ENCODE measurements at places on chromosomes 4 and X. TPM values are rescaled to one million over a fixed set of nuclear protein-coding genes. Genes with fewer than 3 reads are reported as not detected.

- peak within 1 kb of the TSS; percentile 76 for H3K27ac ChIP-seq
- H3K36me3 ChIP-seq = no peaks in the 10 kb centered on the region
- peak within 1 kb of the TSS; percentile 74 for H3K4me3 ChIP-seq
- H3K4me1 ChIP-seq = no peaks in the 10 kb centered on the region
These were observed at the start of gene NHS for GRCh38 chrX:17374619-17375366. Gene NHS (plus strand): TSS chrX:17375200. CDS start chrX:17375758, 558 bp downstream.

DNA sequence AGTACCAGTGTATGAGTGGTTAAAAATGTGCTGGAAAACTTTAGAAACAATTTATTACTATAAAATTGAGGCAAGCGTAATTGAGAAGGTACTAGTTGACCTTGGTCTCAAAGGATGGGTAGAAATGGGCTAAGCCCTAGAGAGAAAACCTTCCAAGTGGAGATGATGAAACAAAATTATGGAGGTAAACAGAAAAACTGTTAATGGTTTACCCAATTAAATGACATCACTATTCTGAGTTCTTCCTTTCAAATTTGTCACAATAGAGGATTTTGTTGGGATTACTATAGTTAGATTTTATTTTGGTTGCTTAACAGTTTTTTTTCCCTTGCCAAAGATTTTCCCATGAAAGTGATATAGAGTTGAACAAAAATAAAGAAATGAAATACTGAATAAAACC is 1302.5 kb upstream of the TENM3 start:
- no peak for DNase-seq
- no peaks in the 10 kb centered on the region for H3K36me3 ChIP-seq
- no peaks in the 10 kb centered on the region for H3K4me1 ChIP-seq
- H3K27me3 ChIP-seq = no peaks in the 10 kb centered on the region
- H3K4me3 ChIP-seq = no peak overlapping the region

DNA sequence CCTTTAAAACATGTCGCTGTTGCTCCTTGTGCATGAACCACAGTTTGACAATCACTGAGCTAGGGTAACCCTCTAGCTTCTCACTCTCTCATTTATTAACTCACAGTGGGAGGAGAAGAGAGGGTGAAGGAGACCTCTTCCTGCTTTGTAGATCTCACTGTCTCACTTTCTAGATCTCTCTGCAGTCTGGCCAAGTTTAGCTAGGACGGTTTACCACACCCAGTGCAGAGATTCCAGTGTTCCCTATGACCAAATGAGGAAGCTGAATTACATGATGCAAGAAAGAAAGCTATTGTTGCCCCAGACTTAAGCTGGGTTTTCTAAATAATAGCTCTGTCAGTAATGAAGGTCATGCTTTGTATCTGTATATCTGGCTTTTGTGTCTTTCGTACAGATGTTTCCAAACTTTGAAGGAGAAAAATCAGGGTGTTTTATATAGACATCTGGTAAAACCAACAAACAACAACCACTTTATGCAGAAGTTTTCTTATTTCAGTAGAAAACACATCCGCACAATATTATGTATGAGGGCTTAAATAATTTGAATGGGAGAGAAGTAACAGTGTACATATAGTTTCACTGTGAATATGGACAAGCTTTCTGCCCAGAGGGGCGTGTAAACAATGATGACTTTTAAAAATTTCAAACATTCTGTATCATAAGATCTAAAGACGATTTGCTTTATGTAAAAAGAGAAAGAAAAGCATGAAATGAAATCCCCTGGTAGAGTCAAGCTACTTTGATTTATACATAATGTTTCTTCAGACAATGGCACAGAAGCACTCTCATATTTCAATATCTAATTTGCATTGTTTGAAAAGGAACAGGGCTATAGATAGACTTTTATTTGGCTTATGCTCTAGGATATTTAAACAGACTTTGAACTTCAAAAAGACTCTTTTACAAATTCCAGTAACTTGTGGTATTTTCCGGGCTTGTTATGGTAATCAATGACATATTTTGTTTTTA is 582.3 kb downstream of the FSTL5 start:
- no peak for DNase-seq
- no peaks in the 10 kb centered on the region for H3K36me3 ChIP-seq
- H3K27ac ChIP-seq = no peak overlapping the region
- no peaks in the 10 kb centered on the region for H3K4me1 ChIP-seq
- no peak overlapping the region for H3K4me3 ChIP-seq

GRCh38 chr4:149980121-149980682 is 98.0 kb upstream of the DCLK2 start:
- H3K27me3 ChIP-seq = no peaks in the 10 kb centered on the region
- no peaks in the 10 kb centered on the region for H3K4me1 ChIP-seq
- no peaks in the 10 kb centered on the region for H3K36me3 ChIP-seq
- H3K27ac ChIP-seq = no peak overlapping the region
- DNase-seq = no peak
- H3K4me3 ChIP-seq = no peak overlapping the region

Gene NR0B1
- 81.5 TPM for total RNA-seq

Gene NLRP2B
- not detected for total RNA-seq

DNA sequence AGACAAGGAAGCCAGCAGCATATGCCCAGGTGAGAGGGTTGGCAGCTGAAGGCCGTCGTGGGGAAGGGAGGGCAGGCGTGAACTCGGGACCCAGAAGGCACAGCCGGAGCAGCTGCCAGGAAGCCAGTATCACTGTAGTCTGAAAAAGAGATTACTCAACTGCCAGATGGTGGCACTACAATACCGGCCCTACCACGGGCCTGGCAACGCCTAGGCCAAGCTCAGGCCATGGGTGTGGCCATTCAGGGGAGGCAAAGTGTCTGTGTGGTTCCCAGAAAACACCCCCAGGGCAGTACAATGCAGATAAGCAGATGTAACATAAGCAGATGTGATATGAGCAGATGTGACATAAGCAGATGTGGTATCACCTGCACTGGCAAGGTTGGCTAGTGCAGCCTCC is 236.0 kb downstream of the AFAP1 start:
- no peak overlapping the region for H3K4me3 ChIP-seq
- no peaks in the 10 kb centered on the region for H3K36me3 ChIP-seq

DNA sequence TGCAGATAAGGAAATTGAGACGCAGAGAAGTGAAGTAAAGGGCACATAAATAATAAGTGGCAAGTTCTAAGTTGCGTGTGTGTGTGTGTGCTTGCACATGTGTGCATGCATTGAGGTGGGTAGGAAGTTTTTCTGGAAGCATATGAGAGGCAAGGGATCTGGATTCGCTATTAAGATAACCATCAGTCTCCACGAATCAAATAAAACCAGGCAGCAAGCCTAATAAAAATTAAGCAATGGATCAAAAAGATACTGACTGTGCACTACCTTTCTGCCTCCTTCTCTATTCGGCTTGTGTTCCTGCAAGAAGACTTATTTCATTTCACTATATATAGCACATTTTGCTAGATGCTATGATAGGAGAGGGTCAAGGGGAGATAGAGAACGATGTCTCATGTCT is 23.8 kb downstream of the SLC16A2 start:
- no peaks in the 10 kb centered on the region for H3K4me1 ChIP-seq
- H3K27me3 ChIP-seq = no peaks in the 10 kb centered on the region
- no peak for DNase-seq
- no peak overlapping the region for H3K4me3 ChIP-seq

DNA sequence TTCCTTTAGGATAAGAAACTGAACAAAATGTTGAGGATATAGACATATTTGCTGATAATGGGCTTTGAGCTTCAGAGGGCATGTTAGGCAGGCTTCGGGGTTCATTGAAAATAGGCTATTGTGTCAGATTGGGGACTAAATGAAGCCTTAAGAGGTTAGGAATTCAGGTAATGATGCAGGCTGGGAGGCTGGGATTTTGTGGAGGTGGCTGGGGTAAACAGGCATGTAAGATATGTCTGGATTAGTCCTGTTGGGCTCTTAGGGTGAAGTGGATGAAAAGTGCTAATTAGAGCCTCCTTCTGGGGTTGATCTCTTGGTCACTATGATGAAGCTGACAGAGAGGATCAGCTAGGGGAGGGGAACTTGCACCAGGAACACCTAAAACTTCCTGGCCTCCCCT is 80.2 kb upstream of the ESX1 start:
- no peaks in the 10 kb centered on the region for H3K4me1 ChIP-seq
- no peak for DNase-seq

- no peaks in the 10 kb centered on the region for H3K27me3 ChIP-seq
- H3K4me3 ChIP-seq = no peak overlapping the region
- H3K4me1 ChIP-seq = no peaks in the 10 kb centered on the region
- H3K27ac ChIP-seq = no peak overlapping the region
These were observed 13.5 kb upstream of the NONO start for GRCh38 chrX:71269801-71270395.

DNA sequence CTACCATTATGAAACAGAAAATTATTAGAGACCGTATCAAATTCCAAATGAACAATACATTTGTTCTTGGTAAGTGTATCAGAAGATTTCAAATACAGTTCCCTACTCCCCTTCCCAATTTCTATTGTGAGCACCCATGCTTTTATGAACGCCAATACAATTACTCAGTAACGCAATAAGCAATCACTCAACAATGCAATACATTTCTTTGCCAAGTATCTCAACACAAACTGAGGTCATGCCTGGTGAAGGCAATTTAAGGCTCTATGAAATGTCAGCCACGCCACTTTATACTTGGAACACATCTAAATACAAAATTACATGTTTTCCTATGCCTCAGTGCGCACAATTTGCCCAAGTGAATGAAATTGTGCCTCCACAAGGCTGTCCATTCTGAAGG is 712 bp downstream of the PNPLA4 start:
- no peak for DNase-seq
- H3K4me1 ChIP-seq = no peaks in the 10 kb centered on the region
- no peak overlapping the region for H3K27ac ChIP-seq
- H3K36me3 ChIP-seq = no peaks in the 10 kb centered on the region
- H3K4me3 ChIP-seq = peak overlapping the region; percentile 57

Gene NKX3-2
- 0.50 TPM for total RNA-seq

GRCh38 chrX:43939187-43939926 is 33.8 kb downstream of the NDP start:
- no peaks in the 10 kb centered on the region for H3K36me3 ChIP-seq
- no peaks in the 10 kb centered on the region for H3K4me1 ChIP-seq

- no peaks in the 10 kb centered on the region for H3K36me3 ChIP-seq
- no peaks in the 10 kb centered on the region for H3K4me1 ChIP-seq
- no peak overlapping the region for H3K4me3 ChIP-seq
- H3K27me3 ChIP-seq = no peaks in the 10 kb centered on the region
- no peak overlapping the region for H3K27ac ChIP-seq
- no peak for DNase-seq
These were observed 31.3 kb upstream of the CYP2U1 start for GRCh38 chr4:107900067-107900466.

GRCh38 chrX:24380262-24381187 is 20.1 kb downstream of the SUPT20HL1 start:
- no peak overlapping the region for H3K4me3 ChIP-seq
- no peak for DNase-seq
- H3K36me3 ChIP-seq = no peaks in the 10 kb centered on the region
- H3K27me3 ChIP-seq = no peaks in the 10 kb centered on the region
- no peak overlapping the region for H3K27ac ChIP-seq

- no peaks in the 10 kb centered on the region for H3K4me1 ChIP-seq
- no peak overlapping the region for H3K4me3 ChIP-seq
- no peaks in the 10 kb centered on the region for H3K36me3 ChIP-seq
- no peaks in the 10 kb centered on the region for H3K27me3 ChIP-seq
These were observed 91.8 kb upstream of the PSAPL1 start for GRCh38 chr4:7526491-7526890.

DNA sequence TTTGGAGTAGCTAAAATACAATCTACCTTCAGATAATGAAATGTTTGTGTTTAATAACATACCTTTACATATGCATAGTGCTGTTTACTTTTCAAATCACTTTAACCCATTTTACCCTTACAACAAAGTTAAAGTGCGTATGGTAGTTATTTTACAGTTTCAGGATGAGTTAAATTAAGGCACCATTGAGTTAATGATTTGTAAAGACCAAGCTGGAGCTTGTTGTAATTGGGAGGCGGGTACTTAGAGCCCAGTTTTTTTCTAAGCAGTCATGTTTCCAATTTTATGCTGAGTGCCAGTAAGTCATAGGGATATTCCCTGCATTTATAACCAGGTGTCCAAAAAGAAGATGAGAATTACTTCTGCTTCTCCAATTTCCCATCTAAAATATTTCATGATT is 84.2 kb upstream of the NRK start:
- no peaks in the 10 kb centered on the region for H3K27me3 ChIP-seq
- no peaks in the 10 kb centered on the region for H3K4me1 ChIP-seq
- no peak overlapping the region for H3K4me3 ChIP-seq
- no peak for DNase-seq

Gene STOX2
- total RNA-seq = 15.2 TPM

DNA sequence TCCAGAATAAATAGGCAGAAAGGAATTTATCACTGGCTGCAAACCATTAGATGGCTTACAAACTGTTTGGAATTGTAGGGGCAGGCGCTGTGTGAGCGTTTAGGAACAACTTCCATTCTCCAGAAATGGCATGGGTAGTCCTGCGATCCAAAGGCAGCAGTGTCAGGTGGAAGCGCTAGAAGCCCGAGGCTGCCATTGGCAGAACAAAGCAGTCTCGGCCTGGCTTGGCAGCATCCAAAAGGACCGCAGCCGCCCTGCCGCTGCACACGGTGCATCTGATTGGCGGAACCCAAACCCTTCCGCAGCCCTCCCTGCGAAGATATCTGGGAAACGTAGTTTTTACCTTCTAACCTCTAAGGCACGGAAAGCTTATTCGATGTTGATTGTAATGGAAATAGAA is 23.6 kb upstream of the YTHDC1 start:
- no peaks in the 10 kb centered on the region for H3K27me3 ChIP-seq
- H3K27ac ChIP-seq = no peak overlapping the region
- no peaks in the 10 kb centered on the region for H3K36me3 ChIP-seq
- no peaks in the 10 kb centered on the region for H3K4me1 ChIP-seq
- peak; percentile 85 for DNase-seq

DNA sequence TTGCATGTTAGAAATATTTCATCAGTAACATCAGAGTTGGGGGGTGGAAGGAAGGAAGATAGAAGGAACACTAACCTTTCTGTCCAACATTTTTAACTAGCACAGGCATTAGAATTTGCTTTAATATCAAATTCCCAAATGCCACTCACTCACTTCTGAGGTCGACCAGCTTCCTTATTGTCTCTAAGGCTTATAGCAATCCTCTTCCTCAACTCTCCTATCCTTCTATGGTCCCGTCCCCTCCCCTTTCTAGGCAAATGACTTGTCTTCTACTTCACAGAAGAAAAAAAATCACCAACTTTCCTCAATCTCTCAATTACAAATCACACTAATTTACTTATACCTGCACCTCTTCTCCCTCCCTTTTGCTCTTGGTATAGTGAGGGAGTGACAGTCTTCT is 100.8 kb downstream of the ZAR1 start:
- no peak for DNase-seq
- H3K36me3 ChIP-seq = no peaks in the 10 kb centered on the region
- no peaks in the 10 kb centered on the region for H3K4me1 ChIP-seq
- no peak overlapping the region for H3K4me3 ChIP-seq

Gene FAM47A
- total RNA-seq = 3.3 TPM

Gene LNX1
- 4.3 TPM for total RNA-seq

Gene NBDY
- 33.1 TPM for total RNA-seq

DNA sequence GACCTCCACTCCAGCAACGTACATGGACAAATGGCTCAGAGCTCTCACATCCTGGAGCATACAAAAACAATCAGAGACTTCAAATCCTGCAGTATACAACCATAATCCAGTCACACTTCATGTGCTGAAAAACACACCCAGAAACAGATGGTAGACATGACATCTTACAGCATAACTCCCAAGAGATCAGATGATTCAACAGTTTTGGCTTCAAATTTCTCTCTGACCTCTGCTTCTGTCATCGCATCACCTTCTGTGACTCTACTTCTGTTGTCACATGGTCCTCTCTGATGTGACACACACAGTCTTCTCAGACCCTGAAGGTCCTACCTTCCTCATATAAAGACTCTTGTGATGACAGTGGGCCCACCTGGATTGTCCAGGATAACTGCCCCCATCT is 18.5 kb downstream of the SUV39H1 start:
- no peaks in the 10 kb centered on the region for H3K36me3 ChIP-seq
- H3K4me1 ChIP-seq = no peaks in the 10 kb centered on the region
- no peak overlapping the region for H3K27ac ChIP-seq
- no peak for DNase-seq
- no peaks in the 10 kb centered on the region for H3K27me3 ChIP-seq
- H3K4me3 ChIP-seq = no peak overlapping the region

Gene ATOH1
- not detected for total RNA-seq

Data from testis (tissue), 5 donors.